NCI-H446 treated with DMSO at 0.1 percent for 48 hours (cell line): ENCODE measurements at places on chromosomes 5 and 9.

- DNase-seq = no peak
Observed at GRCh38 chr5:1686016-1686802, 113.4 kb downstream of the MRPL36 start.

DNA sequence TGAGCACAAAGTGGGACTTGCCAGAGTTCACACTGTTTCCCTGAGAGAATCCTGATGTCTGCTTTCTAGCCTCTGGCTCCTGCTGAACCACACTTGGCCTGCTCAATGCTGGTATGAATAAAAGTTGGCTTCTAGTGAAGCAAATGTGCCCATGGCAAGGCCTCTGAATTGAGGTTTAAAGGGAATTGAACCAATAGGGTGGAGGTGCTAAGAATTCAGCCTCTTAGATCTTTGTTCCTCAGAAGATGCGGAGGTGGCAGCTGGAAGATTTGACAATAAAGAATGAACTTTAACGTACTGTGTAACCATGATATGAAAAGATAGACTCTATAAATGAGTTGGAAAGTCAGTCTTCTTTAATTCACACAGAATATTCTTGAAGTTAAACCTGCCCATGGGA, 57.2 kb downstream of the RASGRF2 start:
- no peak for DNase-seq

GRCh38 chr9:101047848-101048397, 19.4 kb downstream of the PLPPR1 start:
- peak; percentile 85 for DNase-seq

DNA sequence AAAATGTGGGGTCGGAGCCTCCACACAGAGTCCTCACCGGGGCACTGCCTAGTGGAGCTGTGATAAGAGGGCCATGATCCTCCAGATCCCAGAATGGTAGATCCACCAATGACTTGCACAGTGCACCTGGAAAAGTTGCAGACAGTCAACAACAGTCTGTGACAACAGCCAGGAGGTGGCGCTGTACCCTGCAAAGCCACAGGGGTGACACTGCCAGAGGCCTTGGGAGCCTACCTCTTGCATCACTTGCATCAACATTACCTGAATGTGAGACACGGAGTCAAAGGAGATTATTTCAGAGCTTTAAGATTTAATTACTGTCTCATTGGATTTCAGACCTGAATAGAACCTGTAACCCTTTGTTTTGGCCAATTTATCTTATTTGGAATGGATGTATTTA, 614.1 kb upstream of the CDH9 start:
- DNase-seq = no peak

GRCh38 chr9:108640230-108640629, 215.6 kb downstream of the ACTL7B start:
- DNase-seq = no peak

DNA sequence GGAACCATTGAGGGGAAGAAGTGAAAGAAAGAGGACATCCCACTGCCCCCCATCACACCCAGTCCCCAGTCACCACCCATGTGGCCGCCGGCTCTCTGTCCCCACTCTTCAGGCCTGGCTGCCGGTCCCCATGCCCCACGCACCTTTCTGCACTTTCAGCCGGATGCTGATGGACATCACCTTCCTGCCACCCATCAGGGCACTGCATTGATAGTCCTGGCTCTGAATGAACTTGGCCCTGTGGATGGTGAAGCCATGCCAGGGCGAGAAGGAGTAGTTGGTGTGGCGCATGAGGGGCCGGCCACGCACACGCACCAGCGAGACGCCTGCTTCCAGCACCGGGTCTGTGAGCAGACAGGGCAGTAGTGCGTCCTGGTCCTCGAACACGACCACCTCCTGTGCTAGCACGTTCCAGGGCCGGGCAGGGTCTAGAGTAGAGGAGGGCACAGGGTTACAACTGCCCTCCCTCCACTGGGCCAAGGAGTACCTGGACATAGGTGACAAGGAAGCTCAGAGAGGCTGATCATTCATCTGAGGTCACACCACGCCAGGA, 6.4 kb downstream of the CSF1R start:
- DNase-seq = no peak

- DNase-seq = no peak
Observed at GRCh38 chr9:123168586-123168985, 99.8 kb downstream of the STRBP start.

- DNase-seq = no peak
Observed at GRCh38 chr9:96107436-96107835, 194.5 kb downstream of the HSD17B3 start.

DNA sequence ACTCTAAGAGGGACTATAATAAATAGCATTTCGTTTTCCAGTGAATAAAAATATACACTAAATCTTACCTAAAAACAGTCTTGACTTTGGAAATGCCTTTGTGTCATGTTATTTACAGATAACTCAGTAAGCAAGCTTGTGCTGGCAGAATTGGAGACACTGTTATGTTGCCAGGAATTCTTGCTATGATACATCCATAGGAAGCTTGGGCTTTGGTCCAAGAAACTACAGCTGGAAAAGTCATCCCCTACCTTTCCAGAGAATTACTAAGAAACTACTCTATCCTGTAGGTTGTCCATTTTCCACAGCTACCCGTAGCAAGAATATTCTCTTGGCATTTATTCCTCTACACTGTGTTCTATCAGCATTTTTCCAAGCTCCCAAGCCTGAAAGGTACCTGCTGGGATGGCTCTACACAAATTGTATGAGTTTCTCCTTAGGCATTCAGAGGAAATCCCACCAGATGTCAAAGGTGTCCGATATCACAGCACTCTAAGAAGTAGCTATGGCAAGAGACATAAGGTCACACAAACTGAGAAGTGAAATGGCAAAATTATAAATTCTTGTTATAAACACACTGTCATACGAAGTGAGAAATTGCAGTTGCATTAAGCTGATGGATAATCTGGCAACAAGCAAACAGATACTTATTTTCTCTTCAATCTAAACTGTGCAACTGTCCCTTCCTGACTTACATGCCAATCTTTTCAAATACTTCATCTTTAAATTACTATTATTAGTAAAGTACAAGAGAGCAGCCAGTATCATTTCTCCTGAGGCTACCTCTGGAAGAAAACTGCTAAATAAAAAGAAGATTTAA, 68.5 kb downstream of the MCTP1 start:
- peak; percentile 21 for DNase-seq

DNA sequence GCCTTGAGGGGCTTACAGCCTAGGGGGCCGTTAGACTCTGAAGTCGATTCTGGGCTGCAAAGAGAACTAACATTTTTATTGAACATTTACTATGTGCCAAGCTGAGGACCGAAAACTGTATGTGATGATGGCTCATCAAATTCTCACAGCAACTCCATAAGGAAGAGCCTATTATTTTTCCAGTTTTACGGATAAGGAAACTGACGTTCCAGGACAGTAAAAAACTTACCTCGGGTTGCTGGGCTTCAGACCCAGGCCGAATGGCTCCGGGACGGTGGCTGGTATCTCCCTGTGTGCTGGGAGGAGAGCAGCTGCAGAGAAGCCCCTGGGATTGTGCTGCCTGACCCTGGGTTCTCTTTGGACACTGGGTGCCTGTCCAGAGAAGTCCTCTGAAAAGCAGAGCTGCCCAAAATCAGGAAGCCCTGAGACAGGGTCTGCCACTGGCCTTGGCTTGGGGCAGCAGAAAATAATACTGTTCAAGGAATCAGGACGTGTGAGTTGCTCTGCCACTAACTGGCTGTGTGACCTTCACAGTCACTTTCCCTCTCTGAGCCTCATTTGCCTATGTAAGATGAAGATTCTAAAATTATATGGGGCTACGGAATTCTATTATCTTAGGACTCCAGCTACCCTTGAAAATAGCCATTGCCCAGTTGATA, 116.3 kb upstream of the CPEB4 start:
- DNase-seq = no peak

DNA sequence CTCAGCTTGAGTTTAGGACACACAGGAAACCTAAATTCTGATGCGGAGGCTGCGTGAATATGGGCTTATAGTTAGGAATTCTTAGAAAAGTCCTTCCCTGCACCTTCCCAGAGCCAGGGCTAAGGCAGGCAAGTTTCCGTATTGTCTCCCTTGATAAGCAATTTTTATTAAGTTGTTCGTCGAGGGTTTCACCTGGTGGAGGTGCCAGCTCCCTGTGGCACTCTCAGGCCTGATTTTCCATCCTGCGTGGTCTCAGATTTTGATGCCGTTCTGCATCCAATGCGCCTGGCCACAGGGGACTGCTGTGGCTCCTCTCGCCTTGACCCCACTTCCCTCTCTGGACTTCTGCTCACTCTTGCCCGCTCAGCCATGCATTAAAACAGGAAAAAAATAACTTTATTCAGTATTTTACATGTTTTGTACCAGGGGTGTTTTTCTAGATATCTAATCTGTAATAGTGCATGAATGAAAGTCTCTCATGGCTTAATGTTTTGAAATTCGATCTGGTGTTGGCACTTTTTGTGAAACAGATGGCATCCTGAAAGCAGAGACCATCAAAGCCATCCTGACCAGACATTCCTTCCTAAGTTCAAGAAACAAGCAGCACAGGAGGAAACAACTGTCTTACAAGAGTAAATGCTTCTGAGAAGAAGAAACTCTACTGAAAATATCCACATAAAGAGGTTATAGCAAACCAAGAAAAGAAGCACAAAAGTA, 50.7 kb downstream of the TRIP13 start:
- no peak for DNase-seq

DNA sequence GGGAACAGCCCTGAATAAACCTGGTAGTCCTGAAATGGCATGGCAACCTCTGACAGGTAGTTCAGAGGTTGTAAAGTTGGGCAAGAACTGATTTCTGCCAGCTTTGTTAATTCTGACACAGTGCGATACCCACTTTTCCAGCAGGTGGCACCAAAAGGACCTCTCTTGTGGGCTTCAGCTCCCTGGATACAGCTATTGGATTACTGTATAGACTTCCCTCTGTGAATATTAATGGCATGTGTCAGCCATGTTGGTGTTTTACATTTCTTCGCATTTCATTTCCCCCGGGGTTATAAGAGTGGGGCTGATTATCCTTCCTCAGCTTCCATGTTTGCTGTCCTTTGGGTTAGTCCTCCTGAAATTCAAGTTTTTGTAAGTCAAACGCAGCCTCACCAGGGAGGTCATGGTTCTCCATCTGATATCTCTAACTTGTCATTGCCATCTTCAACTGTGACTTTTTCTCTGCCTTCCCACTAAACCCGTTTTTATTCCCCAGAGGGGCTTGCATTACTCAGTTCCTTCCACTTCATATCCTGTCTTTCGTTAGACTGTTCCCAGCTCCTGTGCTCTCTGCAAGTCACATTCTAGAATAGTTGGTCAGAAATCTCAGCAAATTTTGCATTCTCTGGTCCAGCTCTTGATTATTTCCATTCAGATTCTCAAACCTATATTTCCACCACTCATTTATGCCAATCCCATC, 135.6 kb downstream of the LIFR start:
- DNase-seq = peak; percentile 25

DNA sequence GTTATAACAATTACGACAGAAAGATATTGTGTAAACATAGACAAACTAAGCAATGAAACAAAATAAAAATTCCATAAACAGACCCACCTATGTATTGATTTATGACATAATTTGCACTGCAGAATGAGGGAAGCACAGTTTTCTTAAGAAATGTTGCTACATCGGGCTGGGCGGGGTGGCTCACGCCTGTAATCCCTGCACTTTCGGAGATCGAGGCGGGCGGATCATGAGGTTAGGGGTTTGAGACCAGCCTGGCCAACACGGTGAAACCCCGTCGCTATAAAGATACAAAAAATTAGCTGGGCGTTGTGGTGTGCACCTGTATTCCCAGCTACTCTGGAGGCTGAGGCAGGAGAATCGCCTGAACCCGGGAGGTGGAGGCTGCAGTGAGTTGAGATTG, 1344.4 kb upstream of the WWC1 start:
- no peak for DNase-seq

DNA sequence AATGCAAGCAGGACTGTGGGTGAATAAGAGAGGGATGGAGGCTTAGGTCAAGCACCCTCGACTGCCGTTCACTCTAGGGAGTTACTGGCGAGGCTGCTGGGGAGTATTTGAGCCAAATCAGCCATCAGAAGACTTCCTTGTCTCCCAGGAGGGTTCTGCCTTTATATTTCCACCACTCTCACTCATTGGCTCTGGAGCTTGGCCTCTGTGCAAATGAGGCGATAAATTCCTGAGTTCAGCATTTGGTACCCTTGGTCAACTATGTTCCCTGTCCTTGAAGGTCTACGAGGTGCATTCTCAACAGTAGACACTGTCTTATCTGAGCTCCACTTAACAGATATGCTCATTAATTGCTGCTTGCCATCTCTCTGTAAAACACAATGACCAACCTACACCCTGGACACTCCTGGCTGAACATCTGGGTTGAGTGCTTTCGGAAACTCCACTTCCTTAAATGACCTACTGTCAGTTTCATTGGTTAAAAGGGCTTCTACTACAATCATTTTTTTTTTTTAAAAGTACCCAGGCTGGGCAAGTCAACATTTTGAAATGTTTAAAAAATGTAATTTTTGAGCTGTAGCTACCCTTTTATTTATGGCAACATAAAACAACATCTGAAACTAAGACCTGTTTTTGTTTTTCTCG, 153.2 kb downstream of the NTRK2 start:
- DNase-seq = no peak

- no peak for DNase-seq
Observed at GRCh38 chr5:72160959-72161358, 53.7 kb downstream of the MAP1B start.

DNA sequence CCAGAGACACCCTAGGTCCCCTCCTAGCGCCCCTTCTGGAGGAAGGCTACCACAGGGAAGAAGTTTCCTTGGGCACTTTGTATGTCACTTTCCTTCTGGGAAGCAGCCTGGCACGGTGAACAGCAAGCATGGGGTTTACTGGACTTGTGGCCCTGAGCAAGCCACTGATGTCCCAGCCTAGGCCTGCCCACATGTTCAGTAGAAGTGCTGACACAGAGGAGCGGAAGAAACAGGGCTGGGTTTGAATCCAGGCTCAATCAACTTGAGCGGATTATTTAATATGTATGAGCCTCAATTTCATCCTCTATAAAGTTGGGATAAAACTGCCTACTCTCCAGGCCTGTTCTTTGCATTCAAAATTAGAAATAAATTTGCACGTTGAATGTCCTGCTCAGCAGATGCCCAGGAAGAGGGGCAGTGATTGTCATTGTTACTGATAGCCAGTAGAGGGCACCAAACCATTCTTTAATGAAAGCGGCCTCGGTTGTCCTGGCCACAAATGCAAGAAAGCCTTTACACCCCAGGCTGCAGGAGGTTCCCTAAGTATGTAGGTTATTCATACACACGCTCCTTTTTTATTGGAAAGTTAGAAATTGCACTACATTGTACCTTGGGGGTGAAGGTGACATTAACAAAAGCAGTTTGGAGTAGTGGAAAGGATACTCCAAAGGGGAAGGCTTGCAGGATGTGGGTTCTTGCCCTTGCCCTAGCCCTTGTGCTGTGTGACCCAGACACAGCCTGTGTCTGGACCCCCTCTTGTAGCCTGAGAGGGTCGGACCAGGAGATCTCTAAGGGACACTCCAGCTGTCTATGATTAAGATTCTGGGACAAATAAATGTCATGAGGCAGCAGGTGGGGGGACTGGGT, 13.4 kb upstream of the XPA start:
- DNase-seq = no peak

DNA sequence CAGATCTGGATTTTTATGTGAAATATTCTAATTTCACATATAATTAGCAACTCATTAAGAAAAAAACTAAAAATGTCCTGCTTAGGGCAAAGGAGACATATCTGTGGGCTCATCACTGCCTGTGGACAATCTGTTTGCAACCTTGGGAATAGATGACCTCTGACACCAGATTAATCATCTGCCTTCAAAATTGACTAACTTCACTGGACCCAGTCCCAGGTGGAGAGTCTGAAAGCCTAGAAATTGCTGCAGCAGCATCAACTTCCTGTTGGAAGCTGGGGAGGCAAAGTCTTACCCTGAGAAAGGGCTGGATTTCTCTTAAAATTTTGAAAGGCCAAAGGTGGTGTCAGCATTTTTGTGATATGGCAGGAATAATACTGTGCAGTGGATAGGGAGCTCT, 76.3 kb upstream of the TNC start:
- DNase-seq = no peak

- DNase-seq = no peak
Observed at GRCh38 chr5:138439477-138440158, 761 bp downstream of the REEP2 start.
